ENCODE measurements at places on chromosomes 5 and 9. TPM values are rescaled to one million over a fixed set of nuclear protein-coding genes. Genes with fewer than 3 reads are reported as not detected.

Gene TMEM232
- 1.4 TPM for total RNA-seq

Gene CBY3
- total RNA-seq: not detected

Gene KIAA0825
- 1.9 TPM for total RNA-seq

Gene IRGM
- total RNA-seq: not detected

Gene CAMK2A
- 0.24 TPM for total RNA-seq

Gene CATSPER3
- total RNA-seq: not detected

Gene C9orf50
- total RNA-seq: not detected
